ENCODE measurements at places on chromosomes 5 and 9.
A peak's percentile ranks its signal among the peaks of the same experiment; 100 is the strongest.

DNA sequence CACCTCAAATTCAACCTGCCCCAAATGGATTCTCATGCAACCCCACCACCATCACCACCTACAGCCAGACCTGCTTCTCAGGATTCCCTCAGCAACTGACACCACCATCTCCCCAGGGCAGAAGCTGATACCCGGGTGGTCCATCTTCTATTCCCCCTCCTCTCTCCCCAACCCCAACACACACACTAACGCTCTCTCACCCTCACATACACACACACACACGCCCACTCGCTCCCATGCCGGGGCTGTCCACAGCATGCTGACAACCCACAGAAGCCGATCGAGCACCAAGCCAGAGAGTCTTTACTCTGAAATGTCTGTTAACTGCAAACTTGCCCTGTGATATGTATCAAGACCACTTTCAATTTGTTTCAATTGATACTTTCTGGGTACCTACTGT is 28.4 kb downstream of the B4GALT1 start:
- DNase-seq, result no peak

DNA sequence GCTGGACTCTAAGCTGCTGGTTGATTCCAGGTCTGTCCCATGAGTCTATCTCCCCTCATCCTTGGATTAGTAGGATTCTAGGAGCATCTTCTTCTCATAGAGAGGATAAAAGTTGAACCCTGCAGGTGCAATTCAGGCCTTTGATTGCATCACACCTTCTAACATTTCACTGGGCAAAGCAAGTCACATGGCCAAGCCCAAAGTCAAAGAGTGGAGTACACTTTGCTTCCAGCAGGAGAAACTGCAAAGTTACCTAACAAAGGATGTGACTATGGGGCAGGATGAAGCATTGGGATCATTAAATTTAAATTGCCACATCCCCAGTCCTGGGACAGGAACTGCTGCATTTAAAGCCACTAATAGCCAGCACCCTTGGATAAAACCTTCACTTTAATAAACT is 51.0 kb upstream of the EGFLAM start:
- no peak for DNase-seq

- peak; percentile 34 for DNase-seq
Measured at GRCh38 chr9:89872913-89873707, 268.3 kb downstream of the GADD45G start.

DNA sequence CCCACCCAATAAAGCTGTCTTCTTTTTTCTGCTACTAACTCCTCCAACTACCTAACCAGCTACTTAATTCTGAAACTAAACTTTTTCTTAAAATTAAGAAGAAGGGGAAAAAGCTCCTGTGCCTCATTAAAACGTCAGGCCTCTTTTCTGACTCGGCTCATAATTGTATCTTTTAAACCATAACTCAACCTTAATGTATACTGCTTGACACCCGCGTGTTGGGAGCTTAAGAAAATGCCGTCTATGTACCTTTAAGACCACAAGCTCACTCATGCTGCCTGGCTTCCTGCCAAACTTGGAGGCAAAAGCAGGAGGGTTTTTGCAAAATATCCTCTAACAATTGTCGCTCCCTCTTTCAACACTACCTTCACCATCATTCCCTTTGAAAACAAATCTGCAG is 5.0 kb downstream of the EBF1 start:
- DNase-seq, result no peak

- no peak for DNase-seq
Measured at GRCh38 chr5:147613359-147613758, 103.5 kb upstream of the DPYSL3 start.

Data from ecto neural progenitor cell (in vitro differentiated cells).